ENCODE measurements at places on chromosomes 3 and 15.

DNA sequence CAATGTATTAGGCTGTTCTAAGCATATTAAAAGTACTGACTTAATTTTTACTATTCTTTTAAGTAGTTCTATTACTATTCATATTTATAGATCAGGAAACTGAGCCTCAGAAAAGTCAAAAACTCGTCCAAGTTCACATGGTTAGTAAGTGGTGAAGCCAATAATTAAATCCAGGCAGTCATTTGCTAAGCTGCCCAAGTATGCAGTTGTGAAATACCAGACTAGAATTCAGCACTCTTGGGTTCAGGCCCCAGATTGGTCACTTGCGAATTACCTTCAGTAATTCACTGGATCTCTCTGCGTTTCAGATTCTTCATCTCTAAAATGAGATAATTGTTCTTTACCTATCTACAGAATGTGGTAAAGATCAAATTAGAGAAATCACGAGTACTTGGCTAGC lies 161.9 kb upstream of the CADPS start:
- no peak for DNase-seq

GRCh38 chr15:67415181-67415580 lies 105.8 kb upstream of the C15orf61 start:
- no peak for DNase-seq

DNA sequence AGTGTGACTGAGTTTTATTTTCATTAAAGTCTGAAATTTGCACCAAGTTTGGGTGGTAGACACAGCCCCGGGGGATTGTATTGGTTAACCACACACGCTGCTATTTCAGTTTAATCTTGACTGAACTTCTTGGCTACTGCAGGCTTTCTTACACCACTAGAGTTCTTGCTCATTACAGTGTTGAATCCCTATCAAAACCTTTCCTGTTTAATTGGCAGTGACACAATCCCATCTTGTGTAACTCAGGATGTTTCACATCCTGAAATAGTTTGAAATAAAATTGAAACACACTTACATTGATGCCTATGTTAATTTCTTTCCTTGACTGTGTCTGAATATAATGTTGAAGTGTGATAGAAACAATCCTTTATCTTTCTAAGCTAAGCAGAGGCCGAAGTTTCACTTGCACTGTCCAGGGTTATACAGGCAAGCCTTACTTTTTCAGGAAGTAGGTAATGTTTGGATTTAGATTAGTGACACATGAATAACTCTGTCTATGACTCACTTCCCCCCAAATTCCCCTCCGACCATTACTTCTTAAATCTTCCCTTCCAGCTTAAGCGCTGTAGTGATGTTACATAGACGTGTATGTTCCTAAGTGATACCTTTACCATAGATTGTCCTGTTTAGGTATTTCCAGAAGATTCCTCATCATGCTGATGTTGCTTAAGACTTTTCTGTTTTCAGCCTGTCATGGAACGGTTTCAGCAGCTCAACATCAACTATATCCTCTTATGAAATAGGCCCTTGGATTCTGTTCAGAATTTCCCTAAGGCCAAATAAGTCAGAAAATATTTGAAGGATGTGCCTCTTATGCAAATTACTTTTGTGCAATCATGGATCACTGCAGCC lies 16.8 kb downstream of the ATG7 start:
- DNase-seq = no peak

DNA sequence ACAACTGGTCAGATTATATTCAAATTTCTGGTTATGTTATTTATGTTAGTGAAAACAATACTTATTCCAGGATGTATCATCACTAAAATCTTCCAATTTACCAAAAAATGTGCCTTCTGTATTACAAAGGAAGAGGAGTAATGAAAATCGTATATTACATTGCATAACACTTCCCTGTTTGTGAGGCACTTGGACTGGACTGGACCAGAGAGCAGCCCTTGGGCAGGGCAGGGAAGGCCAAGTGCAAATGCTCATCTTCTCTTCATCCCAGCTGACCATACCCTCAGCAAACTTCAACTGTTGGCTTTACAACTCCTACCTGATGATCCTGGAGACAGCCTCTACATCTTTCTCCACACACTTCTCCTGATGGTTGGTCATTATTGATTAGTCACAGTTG lies 285.7 kb upstream of the MME start:
- no peak for DNase-seq

DNA sequence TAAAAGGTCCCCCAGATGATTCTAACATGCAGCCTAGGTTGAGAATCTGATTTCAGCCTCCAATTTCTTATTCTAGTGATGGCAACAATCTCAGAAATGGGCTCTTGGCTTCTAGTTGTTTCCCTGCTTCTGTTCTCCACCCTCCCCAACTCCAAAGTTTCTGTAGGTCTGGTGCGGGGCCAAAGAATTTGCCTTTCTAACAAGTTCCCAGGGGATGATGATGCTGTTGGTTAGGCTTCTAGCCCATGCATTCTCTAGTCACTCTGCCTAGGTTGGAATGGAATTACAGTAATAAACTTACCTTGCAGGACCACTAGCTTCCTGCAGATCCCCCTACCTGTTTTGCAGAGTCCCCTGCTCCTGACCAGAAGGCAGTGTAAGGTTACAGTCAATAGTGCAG lies 103.2 kb upstream of the PPP2R3A start:
- no peak for DNase-seq

GRCh38 chr3:120429921-120430361 lies 20.9 kb downstream of the FSTL1 start:
- no peak for DNase-seq

- no peak for DNase-seq
Observed at GRCh38 chr15:80709542-80709941, 14.4 kb downstream of the ABHD17C start.

DNA sequence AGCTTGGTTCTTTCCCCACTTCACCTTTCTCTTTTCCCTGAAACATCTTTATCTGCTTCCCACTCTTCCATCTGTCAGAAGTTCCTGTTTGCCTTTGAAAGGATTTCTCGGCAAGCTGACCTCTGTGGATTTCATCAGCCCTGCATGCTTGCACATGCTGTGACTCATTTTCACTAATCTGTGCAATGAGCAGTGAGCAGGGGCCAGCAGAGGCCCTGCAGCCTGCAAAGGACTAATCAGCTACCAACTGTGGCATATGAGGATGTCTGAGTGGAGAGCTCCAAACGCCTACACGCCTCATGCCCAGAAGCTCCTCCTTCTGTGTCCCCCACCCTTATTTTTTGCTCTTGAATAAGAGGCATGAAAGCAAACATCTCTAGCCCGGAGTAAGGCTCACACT lies 333.0 kb upstream of the SEMA6D start:
- DNase-seq = no peak

Measured in GM12892 (cell line).